ENCODE measurements at places on chromosomes 6 and 20. TPM values are rescaled to one million over a fixed set of nuclear protein-coding genes. Genes with fewer than 3 reads are reported as not detected.

GRCh38 chr6:14095437-14095836, 22.1 kb upstream of the CD83 start:
- DNase-seq = no peak
- H3K36me3 ChIP-seq = no peaks in the 10 kb centered on the region
- no peak overlapping the region for H3K27ac ChIP-seq
- no peaks in the 10 kb centered on the region for H3K4me1 ChIP-seq
- H3K4me3 ChIP-seq = no peak overlapping the region

DNA sequence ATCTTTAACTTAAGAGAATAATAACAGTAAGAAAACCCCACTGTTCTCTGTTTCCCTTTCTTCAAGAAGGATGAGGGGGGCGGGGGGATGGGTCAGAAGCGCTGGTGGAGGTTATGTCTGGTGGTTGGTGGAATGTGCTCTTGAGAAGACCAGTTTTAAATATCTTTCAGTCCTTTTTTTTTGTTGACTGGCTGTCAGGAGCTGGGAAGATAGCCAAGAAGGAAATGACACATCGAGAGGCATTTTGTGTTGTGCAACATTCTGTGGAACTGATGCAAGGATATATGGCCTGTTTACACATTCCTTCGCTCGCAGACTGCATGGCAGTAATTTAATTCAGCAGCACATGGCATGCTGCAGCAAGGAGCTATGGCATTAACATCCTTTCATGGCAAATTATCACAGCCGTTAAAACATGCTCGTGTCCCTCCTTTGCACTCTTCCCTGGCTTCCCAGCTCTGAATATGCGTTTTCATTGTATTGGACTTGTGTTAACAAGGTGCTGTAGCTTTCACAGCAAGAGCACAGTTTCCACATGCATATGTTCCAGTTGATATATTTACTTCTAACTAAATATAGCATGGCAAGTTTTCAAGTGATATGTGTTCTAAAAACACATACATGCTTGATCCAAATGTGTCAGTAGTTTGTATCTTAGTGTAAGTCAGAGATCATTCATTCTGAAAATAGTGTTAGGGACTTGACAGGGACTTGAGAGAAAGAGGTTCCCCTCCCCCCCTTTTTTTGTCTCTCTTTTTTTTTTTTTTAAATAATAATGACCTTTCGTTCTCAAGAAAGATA, 68.2 kb upstream of the SUPT3H start:
- peak; percentile 92 for DNase-seq
- H3K4me1 ChIP-seq = peaks cover 49% of the 10 kb centered on the region
- no peak overlapping the region for H3K4me3 ChIP-seq
- no peaks in the 10 kb centered on the region for H3K27me3 ChIP-seq
- peak overlapping the region; percentile 90 for H3K27ac ChIP-seq

GRCh38 chr20:31717478-31718201, 5.0 kb downstream of the BCL2L1 start:
- peaks cover 87% of the 10 kb centered on the region for H3K36me3 ChIP-seq
- peaks cover 83% of the 10 kb centered on the region for H3K4me1 ChIP-seq
- H3K27me3 ChIP-seq = no peaks in the 10 kb centered on the region
- H3K27ac ChIP-seq = no peak overlapping the region
- H3K4me3 ChIP-seq = no peak overlapping the region

- H3K36me3 ChIP-seq = peaks cover 35% of the 10 kb centered on the region
- peak; percentile 73 for DNase-seq
- peak overlapping the region; percentile 71 for H3K27ac ChIP-seq
- H3K27me3 ChIP-seq = no peaks in the 10 kb centered on the region
Observed at GRCh38 chr20:25226433-25227316, 21.2 kb upstream of the PYGB start.

GRCh38 chr6:36608788-36609563, 14.8 kb downstream of the SRSF3 start:
- H3K4me3 ChIP-seq = no peak overlapping the region
- DNase-seq = no peak
- peaks cover 94% of the 10 kb centered on the region for H3K36me3 ChIP-seq
- no peak overlapping the region for H3K27ac ChIP-seq
- H3K4me1 ChIP-seq = peaks cover 17% of the 10 kb centered on the region

DNA sequence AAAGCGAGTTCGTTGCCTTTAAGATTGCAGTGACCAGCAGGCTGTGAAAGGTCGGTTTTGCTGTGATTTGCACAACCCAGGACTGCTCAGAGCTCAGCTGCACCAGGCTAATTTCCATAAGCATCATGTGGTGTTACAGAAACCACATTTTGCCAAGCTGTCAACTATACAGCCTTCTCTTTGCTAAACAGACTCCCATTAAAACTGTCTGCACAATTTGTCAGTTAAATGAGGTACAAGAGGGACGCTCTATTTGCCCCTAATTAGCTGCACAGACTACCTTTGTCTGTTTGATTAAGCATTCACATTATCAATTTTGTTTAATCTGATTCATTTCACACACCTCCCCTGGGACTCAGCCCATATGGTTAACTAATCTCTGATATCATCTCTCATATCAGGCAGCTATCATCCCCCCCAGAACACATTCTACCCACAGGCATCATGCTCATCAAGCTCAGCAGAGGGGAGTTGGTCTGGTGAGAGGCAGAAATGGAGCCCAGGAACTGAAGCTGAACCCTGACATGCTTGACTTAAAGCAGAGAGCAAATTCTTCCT, 62.1 kb downstream of the OLIG3 start:
- H3K4me3 ChIP-seq = no peak overlapping the region
- no peak overlapping the region for H3K27ac ChIP-seq
- H3K27me3 ChIP-seq = no peaks in the 10 kb centered on the region
- no peaks in the 10 kb centered on the region for H3K4me1 ChIP-seq
- DNase-seq = no peak
- no peaks in the 10 kb centered on the region for H3K36me3 ChIP-seq

- H3K27me3 ChIP-seq = no peaks in the 10 kb centered on the region
- no peaks in the 10 kb centered on the region for H3K4me1 ChIP-seq
- H3K27ac ChIP-seq = no peak overlapping the region
- no peak overlapping the region for H3K4me3 ChIP-seq
- H3K36me3 ChIP-seq = no peaks in the 10 kb centered on the region
Observed at GRCh38 chr6:20260360-20260759, 48.1 kb upstream of the MBOAT1 start.

GRCh38 chr6:158565122-158565429, 5.2 kb downstream of the TMEM181 start:
- no peak for DNase-seq
- H3K27me3 ChIP-seq = no peaks in the 10 kb centered on the region
- H3K36me3 ChIP-seq = peaks cover 12% of the 10 kb centered on the region
- peaks cover 19% of the 10 kb centered on the region for H3K4me1 ChIP-seq
- no peak overlapping the region for H3K4me3 ChIP-seq

GRCh38 chr6:33190504-33191107, 1.7 kb downstream of the COL11A2 start:
- DNase-seq = no peak

- H3K27ac ChIP-seq = no peak overlapping the region
- no peaks in the 10 kb centered on the region for H3K36me3 ChIP-seq
- no peak for DNase-seq
- peaks cover 35% of the 10 kb centered on the region for H3K4me1 ChIP-seq
Observed at GRCh38 chr20:45088247-45088646, 12.7 kb downstream of the KCNS1 start.

DNA sequence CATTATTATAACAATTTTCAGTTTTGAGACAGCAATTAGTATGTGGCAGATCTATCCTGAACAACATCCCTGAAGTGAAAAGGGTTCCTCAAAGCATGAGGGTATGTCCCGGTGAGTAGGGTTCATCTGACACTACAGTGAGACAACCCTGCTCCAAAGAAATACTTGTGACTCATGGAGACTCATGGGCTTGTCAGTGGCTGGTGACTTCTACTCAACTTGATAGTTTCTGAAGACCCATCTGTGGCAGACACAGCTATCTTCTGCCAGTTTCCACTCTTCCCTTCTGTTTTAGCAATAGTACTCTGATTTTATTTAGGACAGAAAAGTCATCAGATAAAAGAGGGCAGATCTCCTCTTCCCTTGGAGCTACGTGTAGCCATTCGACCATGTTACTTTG, 41.4 kb downstream of the MAP3K7 start:
- no peak overlapping the region for H3K27ac ChIP-seq
- no peaks in the 10 kb centered on the region for H3K4me1 ChIP-seq
- H3K27me3 ChIP-seq = no peaks in the 10 kb centered on the region
- H3K36me3 ChIP-seq = peaks cover 61% of the 10 kb centered on the region

GRCh38 chr6:37940074-37940847, 120.7 kb downstream of the ZFAND3 start:
- peak; percentile 22 for DNase-seq
- H3K27me3 ChIP-seq = no peaks in the 10 kb centered on the region
- H3K36me3 ChIP-seq = no peaks in the 10 kb centered on the region
- H3K27ac ChIP-seq = no peak overlapping the region
- H3K4me3 ChIP-seq = no peak overlapping the region

The TOMM34 gene
- 20.3 TPM for total RNA-seq

The ZBTB22 gene
- total RNA-seq = 10.1 TPM

The SLC17A2 gene
- total RNA-seq = not detected

The CSTF1 gene
- 36.4 TPM for total RNA-seq

The KIAA1755 gene
- total RNA-seq = 0.44 TPM

The TCP11 gene
- 1.6 TPM for total RNA-seq

Measured in SJSA1 (cell line).